ENCODE measurements at places on chromosomes 2 and 18.

GRCh38 chr2:68240446-68240845 lies 11.9 kb downstream of the PPP3R1 start:
- no peaks in the 10 kb centered on the region for H3K27me3 ChIP-seq
- peaks cover 3% of the 10 kb centered on the region for H3K36me3 ChIP-seq
- no peaks in the 10 kb centered on the region for H3K4me1 ChIP-seq
- no peak overlapping the region for H3K27ac ChIP-seq
- DNase-seq = no peak

DNA sequence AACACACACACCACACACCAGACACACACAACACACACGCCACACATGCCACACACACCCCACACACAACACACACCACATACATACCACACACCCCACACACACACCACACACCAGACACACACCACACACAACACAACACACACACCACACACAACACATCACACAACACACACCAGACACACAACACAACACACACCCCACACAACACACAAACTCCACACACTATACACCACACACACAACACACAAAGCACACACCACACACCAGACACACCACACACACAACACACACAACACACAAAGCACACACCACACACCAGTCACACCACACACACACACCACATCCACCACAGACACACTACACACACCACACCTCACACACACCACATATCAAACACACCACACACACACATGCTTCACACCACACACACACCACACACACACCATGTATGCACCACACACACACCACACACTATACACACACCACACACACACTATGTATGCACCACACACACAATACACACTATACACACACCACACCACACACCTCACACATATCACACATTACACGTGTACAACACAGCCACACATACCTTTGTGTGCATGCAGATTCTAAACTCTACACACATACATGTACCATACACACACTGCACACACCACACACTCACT lies 72.2 kb downstream of the TMEM18 start:
- no peak overlapping the region for H3K27ac ChIP-seq
- H3K4me3 ChIP-seq = no peak overlapping the region
- no peaks in the 10 kb centered on the region for H3K4me1 ChIP-seq
- no peaks in the 10 kb centered on the region for H3K36me3 ChIP-seq
- DNase-seq = no peak

GRCh38 chr18:25962176-25962575 lies 128.2 kb downstream of the SS18 start:
- DNase-seq = no peak
- no peak overlapping the region for H3K4me3 ChIP-seq

GRCh38 chr2:216637472-216637871 lies 4.3 kb downstream of the IGFBP2 start:
- H3K27me3 ChIP-seq = peaks cover 3% of the 10 kb centered on the region
- peaks cover 17% of the 10 kb centered on the region for H3K36me3 ChIP-seq
- H3K27ac ChIP-seq = no peak overlapping the region
- peaks cover 11% of the 10 kb centered on the region for H3K4me1 ChIP-seq

- no peaks in the 10 kb centered on the region for H3K27me3 ChIP-seq
- DNase-seq = no peak
- peaks cover 5% of the 10 kb centered on the region for H3K36me3 ChIP-seq
- no peaks in the 10 kb centered on the region for H3K4me1 ChIP-seq
- no peak overlapping the region for H3K27ac ChIP-seq
Measured at GRCh38 chr2:171966235-171966634, 33.5 kb upstream of the METAP1D start.

DNA sequence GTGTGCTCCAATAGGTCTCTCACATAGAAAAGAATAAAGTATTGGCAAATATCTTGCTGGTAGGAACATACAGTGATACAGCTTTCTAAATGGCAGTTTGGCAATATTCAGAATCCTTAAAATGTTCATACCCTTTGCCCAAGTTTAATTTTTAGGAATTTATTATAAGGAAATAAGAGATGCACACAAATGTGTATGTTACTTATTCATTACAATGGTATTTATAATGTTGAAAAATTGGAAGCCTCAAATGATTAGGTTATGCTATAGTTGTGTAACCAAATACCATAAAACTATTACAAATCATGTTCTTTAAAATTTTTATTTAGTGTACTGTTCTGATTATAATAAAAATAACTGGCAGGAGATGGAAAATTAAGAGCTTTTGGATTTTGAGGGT lies 196.8 kb downstream of the MCFD2 start:
- no peaks in the 10 kb centered on the region for H3K27me3 ChIP-seq
- no peak overlapping the region for H3K4me3 ChIP-seq
- no peak overlapping the region for H3K27ac ChIP-seq
- peaks cover 3% of the 10 kb centered on the region for H3K4me1 ChIP-seq
- peak; percentile 4 for DNase-seq

- H3K27me3 ChIP-seq = no peaks in the 10 kb centered on the region
- DNase-seq = no peak
- H3K27ac ChIP-seq = no peak overlapping the region
- no peaks in the 10 kb centered on the region for H3K36me3 ChIP-seq
Measured at GRCh38 chr2:50783111-50783510, 248.8 kb downstream of the NRXN1 start.

- no peaks in the 10 kb centered on the region for H3K36me3 ChIP-seq
- H3K4me3 ChIP-seq = no peak overlapping the region
- H3K27me3 ChIP-seq = no peaks in the 10 kb centered on the region
- H3K27ac ChIP-seq = no peak overlapping the region
Measured at GRCh38 chr2:239265681-239266433, 135.0 kb downstream of the HDAC4 start.

GRCh38 chr18:2932247-2933181 lies 80.4 kb downstream of the LPIN2 start:
- H3K36me3 ChIP-seq = peaks cover 27% of the 10 kb centered on the region
- no peak overlapping the region for H3K4me3 ChIP-seq
- no peak overlapping the region for H3K27ac ChIP-seq
- H3K4me1 ChIP-seq = no peaks in the 10 kb centered on the region
- DNase-seq = peak; percentile 88

- H3K36me3 ChIP-seq = no peaks in the 10 kb centered on the region
- H3K4me1 ChIP-seq = no peaks in the 10 kb centered on the region
- no peak overlapping the region for H3K4me3 ChIP-seq
Measured at GRCh38 chr2:51335087-51336058, 303.4 kb upstream of the NRXN1 start.

DNA sequence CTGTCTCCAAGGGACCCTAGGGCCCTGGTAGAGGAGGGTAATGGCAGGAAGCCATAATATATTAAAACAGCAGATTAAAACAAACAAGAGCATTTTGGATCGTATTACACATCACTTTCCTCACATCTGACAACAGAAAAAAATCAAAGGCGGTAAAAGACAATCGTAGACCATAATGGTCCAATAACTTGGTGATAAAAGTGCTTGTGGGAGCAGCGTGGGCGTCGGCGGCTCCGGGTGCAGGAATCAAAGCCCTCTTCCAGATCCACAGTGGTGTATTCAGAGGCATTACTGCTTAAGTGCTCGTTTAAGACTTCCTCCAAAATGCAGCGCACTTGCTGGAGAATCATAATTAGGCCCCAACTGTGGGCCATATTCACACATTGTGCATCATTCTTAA lies 68.0 kb downstream of the FECH start:
- no peak overlapping the region for H3K27ac ChIP-seq
- no peak overlapping the region for H3K4me3 ChIP-seq
- H3K27me3 ChIP-seq = no peaks in the 10 kb centered on the region
- H3K4me1 ChIP-seq = no peaks in the 10 kb centered on the region
- no peak for DNase-seq
- H3K36me3 ChIP-seq = no peaks in the 10 kb centered on the region
